ENCODE measurements at places on chromosomes 7 and 10. TPM values are rescaled to one million over a fixed set of nuclear protein-coding genes. Genes with fewer than 3 reads are reported as not detected.

Gene ITPRID1
- total RNA-seq, result 25.0 TPM

Gene ABCB1
- 8.7 TPM for total RNA-seq

Gene FBXO24
- not detected for total RNA-seq

Gene GARS1
- total RNA-seq, result 68.1 TPM

Gene SEC23IP
- 17.8 TPM for total RNA-seq

Gene ASZ1
- 4.8 TPM for total RNA-seq

Gene SCIN
- 3.6 TPM for total RNA-seq

Gene CAMK1D
- total RNA-seq, result 3.1 TPM

Gene ZNF467
- 3.9 TPM for total RNA-seq

Gene HK1
- 57.3 TPM for total RNA-seq

Gene NME8
- total RNA-seq, result not detected

Gene CDK1
- 19.3 TPM for total RNA-seq

Gene ARHGEF5
- total RNA-seq, result 5.3 TPM

Gene NYAP1
- 3.6 TPM for total RNA-seq

Gene HKDC1
- total RNA-seq, result not detected

Gene ZPBP
- total RNA-seq, result not detected

Gene NAT16
- 1.2 TPM for total RNA-seq

Gene INHBA
- 172 TPM for total RNA-seq

Gene GIMAP8
- total RNA-seq, result 1.2 TPM

Gene MYL7
- total RNA-seq, result not detected

Gene COL1A2
- total RNA-seq, result 19,645 TPM

Gene PLPP4
- total RNA-seq, result 1.9 TPM

Gene CCDC172
- 2.9 TPM for total RNA-seq

Gene HACD1
- total RNA-seq, result 47.2 TPM

Gene CH25H
- 6.5 TPM for total RNA-seq

Gene CAV1
- total RNA-seq, result 298 TPM

Gene RADIL
- total RNA-seq, result 1.2 TPM

Gene NOS3
- total RNA-seq, result 4.6 TPM

Gene GIMAP4
- total RNA-seq, result 9.6 TPM

Gene ASIC3
- total RNA-seq, result 2.2 TPM

Gene H2BK1
- total RNA-seq, result not detected

Gene NEBL
- total RNA-seq, result 30.6 TPM

Gene CTAGE4
- 17.8 TPM for total RNA-seq

Gene HERPUD2
- 18.3 TPM for total RNA-seq

Gene VIPR2
- total RNA-seq, result not detected

Gene ABCC2
- 0.72 TPM for total RNA-seq

Gene CPA1
- total RNA-seq, result 7.0 TPM

All from umbilical cord (tissue), 2 donors.